ENCODE measurements at places on chromosomes 2 and 18.

DNA sequence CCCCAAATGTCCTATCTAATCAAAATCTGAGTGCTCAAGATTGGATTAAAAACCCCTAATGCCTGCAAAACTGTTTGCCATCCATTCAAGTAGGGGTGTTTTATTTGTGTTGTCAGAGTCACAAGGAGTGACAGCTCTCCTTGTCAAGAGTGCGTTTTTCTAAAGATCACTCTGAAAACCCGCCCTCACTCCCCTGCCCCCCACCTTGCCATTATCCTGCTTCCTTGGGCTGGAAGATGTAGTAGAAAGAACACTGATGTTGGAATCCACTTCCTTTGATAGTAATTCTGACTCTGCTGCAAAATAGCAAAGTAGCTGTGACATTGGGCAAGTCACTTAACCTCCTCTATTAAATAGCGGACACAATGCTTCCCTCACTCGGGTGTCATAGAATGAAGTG lies 155.6 kb downstream of the TSN start:
- no peak for DNase-seq

- DNase-seq: no peak
Observed at GRCh38 chr2:30981510-30981909, 156.7 kb downstream of the GALNT14 start.

GRCh38 chr2:134438371-134438770 lies 184.5 kb downstream of the MGAT5 start:
- DNase-seq: no peak

GRCh38 chr2:202990501-202990900 lies 24.2 kb upstream of the NBEAL1 start:
- DNase-seq: no peak

DNA sequence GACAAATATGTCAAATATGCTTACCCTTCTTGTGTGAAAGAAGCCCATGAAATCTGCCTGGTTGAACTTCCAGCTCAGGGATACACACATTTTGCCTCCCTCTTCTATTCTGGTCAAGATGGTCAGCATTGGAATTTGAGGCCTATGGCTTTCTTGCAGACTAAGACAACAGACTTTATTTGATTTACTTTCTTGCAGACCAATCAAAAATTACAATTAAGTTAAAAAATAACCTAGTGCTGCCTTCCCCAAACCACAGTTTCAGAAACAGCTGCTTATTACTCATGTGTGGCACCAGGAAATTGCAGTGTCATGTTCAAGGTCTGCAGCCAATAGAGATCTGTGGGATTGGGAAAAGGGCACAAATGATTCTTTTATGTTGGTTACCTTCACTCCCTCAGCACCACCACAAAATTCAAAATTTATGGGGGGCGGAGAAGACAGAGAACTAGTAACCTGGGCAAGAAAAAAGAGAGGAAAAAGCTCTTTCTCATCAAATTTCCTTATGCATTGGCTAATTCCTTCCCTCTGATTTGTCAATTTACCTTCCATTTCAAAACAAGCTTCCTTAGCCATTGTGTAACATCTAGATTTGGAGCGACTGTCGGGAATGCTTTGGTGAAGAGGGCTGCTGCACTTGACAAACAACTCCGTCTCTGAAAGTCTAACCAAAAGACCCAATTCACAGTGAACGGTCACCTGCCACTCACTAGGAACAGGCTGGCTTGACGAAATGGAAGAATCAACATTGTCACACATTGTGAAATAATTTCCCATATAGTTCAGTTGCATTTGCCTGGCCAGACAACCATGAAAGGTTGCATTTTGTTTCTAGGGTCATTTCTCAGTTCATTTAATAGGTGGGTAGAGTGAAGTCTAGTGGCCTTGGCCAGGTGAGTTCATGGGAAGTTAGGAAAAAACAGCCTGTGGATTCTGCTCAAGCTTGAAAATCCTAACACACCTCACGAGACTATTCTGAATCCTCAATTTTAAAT lies 100.4 kb upstream of the FZD5 start:
- no peak for DNase-seq

GRCh38 chr2:233037078-233037477 lies 4.6 kb downstream of the NEU2 start:
- no peak for DNase-seq

DNA sequence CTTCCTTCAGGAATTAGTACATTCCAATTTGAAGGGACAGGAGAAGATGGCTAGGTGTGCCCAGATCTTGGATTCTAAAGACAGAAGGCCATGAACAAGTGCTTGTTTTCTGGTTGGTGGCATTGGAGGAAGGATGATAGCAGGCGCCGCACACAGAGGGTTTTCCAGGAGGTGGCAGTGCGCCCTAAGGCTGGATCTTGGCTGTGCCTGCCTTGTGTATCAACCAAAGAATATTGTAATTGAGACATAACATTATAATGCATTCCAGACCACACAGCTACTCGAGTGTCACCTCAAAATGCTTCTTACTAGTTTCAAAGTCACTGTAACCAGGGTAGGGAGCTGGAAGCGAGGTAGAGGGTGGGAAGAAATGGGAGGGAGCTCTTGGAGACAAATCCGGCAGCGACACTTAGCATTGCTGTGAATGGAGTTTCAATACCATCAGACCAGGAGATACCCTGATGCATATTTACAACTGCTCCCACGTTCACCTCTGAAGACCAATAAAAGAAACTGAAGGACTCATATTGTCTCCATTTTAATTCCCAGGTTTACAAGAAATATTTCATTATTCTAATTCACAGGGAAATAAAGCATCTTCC lies 42.5 kb downstream of the CPO start:
- peak; percentile 64 for DNase-seq

GRCh38 chr2:43838560-43839267 lies at the start of the genes ABCG5 and ABCG8:
Gene ABCG5, minus strand, starts transcription at chr2:43838839. Its CDS starts 160 bp downstream, at chr2:43838679.
Gene ABCG8, plus strand, starts transcription at chr2:43838971. Its CDS starts 83 bp downstream, at chr2:43839054.
- no peak for DNase-seq

DNA sequence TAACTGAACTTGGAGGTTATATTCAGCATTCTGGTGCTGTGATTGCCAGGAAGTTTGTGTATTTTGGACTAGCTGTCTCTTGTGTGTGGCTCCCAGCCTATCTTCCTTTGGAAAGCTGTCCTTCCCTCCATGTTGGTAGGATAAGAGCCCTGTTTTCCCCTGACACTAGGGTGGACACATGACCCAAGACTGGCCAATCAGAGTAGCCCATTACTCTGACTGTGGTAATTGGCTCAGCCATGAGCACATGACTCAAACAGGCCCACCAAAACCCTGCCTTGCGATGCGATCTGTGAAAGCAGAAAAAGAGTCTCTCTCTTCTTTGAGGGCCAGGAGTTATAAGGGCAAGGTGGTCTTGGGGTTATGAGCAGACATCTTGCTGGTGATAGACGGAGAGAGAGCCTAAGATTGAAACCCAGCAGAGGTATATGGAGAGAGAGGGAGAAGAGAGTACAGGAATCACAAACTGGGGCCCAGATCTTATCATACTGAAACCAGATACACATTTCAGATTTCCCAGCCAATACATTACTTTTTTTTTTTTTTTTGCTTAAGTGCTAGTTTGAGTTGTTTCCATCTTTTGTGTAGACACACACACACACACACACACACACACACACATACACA lies 45.3 kb upstream of the SERPINE2 start:
- DNase-seq: no peak

DNA sequence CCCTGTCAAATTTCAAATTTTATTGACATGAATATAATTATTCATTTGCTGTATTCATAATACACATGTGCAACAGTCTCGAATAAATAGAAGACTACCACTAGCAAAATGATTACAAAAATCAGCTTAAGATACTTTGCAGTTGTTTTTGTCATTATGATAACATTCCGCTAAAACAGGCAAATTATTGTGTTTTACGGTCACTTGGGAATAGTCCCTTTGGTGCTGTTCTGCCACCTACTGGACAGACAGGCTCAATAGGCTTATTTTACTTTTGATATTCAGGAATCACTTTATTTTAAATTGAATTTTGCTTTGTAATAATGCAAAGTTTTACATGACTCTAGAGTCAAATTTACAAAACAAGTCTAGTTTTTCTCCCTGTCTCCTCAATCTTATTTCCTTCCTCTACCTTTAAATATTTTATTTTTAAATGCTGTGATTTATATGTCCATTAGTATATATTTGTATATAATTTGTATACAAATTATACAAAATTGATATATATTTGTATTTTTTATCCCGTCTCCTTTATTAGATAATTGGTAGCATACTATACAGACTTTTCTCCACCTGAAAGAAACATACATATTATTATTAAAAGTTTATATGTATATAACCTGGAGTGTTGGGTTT lies 456.3 kb downstream of the DLGAP1 start:
- DNase-seq: no peak

- DNase-seq: no peak
Observed at GRCh38 chr2:189702071-189702470, 27.6 kb downstream of the ANKAR start.

DNA sequence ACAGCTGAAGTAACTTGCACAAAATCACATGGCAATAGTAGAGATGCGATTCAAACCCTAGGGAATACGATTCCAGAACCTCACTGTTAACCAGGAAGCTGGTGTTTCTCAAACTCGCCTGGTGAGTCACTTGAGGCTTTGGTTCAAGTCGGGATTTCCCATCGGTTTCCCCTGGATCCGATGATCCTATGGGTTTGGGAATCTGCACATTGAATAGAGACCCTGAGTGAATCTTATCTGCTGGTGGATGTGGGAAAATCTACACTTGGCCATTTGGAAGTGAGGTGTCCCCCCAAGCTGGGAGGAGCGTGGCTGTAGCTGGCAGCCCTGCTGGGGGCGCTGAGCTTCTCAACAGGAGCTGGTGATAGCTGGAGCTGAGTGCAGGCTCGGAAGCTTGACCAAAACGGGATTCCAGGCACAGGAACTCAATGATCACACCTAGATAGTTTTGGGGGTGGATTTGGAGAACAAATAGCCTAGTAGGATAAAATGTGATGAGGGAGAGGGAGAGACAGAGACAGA lies 135.4 kb downstream of the PRKCE start:
- DNase-seq: no peak

DNA sequence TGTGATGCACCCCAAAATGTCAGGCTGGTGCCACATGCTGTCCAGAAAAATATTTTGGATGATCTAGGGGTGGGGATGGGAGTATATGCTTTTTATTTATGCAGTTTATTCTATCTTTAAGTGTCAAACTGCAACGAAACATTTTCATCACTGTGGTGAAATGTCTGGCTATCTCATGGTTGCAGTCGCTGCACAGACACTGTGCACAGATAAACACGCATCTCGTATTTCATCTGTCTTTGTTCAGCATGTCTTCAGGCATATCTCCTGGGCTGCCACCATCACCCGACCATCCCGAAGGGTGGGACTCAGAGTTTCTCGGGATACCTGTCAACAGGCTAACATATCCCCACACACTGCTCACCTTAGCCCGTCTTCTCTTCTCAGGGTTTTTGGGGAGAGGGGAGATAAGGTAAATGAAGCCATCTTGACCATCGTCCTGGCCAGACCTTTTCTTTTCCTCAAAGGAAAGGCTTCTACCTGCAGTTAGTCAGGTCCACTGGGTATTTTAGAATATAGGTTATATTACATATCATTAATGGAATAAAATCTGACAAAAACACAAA lies 80.7 kb upstream of the NABP1 start:
- no peak for DNase-seq

GRCh38 chr2:72011791-72012190 lies 135.9 kb downstream of the CYP26B1 start:
- DNase-seq: no peak

DNA sequence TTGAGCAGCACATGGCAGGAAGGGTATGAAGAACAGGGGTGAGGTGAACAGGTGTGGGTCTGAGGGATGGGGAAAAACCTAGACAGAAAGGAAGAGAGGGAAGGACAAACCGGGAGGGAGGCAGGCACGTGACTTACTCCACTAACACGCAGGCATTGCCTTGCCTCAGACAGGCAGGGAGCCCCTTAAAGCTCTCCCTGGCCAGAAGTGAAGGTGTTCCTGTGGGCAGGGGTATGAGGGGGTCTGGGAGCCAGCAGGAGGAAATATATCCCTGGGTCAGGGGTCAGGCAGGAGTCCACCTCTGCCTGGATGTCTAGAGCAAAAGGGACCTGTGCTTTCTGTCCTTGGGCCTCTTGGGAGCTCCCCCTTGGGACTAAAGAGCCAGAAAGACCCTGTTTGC lies 135.3 kb upstream of the EPAS1 start:
- no peak for DNase-seq

GRCh38 chr18:42041793-42042192 lies 86.8 kb downstream of the PIK3C3 start:
- DNase-seq: no peak

DNA sequence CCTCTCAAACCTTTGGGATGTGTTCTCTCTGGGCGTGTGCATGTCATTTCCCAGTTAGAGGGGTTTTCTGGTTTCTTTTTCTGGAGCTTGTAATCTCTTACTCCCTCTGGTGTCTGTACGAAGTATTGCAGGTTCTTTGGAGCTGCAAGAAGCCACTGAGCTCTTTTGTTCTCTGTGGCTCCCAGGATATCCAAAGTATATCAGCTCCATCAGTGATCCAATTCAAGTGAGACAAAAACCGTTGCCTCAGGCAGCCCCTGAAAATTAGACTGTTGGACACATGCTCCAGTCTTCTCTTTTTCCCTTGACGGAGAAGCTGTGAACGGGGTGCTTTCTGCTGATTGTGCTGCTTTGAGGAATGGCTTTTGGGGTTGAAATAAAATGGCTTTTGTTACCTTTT lies 59.0 kb upstream of the LDLRAD4 start:
- DNase-seq: no peak

- DNase-seq: no peak
Observed at GRCh38 chr18:10477121-10477862, 22.9 kb downstream of the APCDD1 start.

GRCh38 chr18:54774981-54775665 lies 53.2 kb upstream of the RAB27B start:
- no peak for DNase-seq

DNA sequence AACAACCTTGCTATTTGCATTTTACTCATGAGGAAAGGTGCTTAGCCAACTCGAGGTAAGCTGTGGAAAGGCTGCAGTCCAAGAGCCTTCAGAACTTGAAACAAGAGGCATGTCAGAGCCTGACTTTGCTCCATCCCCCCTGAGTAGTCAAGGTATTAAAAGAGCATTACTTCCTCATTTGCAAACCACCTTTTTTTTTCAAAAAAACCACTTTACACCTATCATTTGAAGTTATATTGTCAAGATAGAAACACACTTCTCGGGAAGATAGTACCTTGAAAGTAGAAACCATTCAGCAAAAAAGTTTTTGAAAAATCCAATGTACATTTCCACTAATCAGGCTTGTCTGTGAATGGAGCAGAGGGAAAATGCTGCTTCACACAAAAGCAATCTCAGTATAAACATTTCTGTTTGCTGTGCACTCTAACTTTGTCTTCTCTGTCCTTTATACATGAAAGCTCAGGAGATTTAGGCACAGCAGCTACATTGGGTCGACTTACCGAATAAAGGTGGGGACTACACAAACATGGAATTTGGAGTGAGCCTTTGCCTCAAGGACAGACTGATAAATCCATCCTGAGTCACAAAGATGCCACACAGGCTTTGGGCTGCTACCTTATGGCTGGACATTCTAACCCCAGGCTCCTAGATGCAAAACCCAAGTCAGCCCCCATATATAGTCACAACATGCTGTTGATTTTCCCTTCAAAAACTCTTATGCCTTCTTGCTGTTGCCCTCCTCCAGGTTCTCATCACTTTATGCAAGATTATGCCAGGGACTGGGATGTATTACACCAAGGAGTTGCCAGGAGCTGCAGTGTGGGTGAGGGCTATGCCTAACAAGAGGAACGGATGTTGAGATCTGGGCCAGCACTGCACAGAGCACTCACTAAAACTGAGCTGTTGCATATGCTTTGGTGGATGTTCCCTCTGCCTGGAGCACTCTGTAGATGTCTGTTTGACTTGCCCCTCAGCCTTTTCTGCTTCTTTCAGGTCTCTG lies 41.4 kb upstream of the EML4 start:
- no peak for DNase-seq

GRCh38 chr18:2218101-2218500 lies 353.2 kb downstream of the METTL4 start:
- no peak for DNase-seq

Data from T1000 (cell line).